ENCODE measurements at places on chromosomes 2 and 18. TPM values are rescaled to one million over a fixed set of nuclear protein-coding genes. Genes with fewer than 3 reads are reported as not detected.

Gene POMC
- 5.5 TPM for total RNA-seq

Gene ST6GAL2
- not detected for total RNA-seq

Gene IMMT
- 144 TPM for total RNA-seq

Gene RELCH
- total RNA-seq: 21.7 TPM

Gene KLHL30
- not detected for total RNA-seq

Gene FBXO48
- total RNA-seq: 1.4 TPM

Gene CNTNAP5
- total RNA-seq: not detected

Gene LRRTM1
- total RNA-seq: not detected

Gene CIDEA
- not detected for total RNA-seq

Gene CSRNP3
- total RNA-seq: not detected

Gene HOXD13
- not detected for total RNA-seq

Gene CPLX4
- not detected for total RNA-seq

Gene FIGN
- not detected for total RNA-seq

Gene LYPD6
- not detected for total RNA-seq

Gene PDE1A
- total RNA-seq: not detected

Gene GPC1
- total RNA-seq: 1.2 TPM

Gene CDH20
- total RNA-seq: not detected

All from activated CD8-positive, alpha-beta T cell treated with anti-CD3 and anti-CD28 coated beads for 36 hours (primary cell).